Progenitor cell of endocrine pancreas (in vitro differentiated cells): ENCODE measurements at places on chromosomes 1 and 21.

DNA sequence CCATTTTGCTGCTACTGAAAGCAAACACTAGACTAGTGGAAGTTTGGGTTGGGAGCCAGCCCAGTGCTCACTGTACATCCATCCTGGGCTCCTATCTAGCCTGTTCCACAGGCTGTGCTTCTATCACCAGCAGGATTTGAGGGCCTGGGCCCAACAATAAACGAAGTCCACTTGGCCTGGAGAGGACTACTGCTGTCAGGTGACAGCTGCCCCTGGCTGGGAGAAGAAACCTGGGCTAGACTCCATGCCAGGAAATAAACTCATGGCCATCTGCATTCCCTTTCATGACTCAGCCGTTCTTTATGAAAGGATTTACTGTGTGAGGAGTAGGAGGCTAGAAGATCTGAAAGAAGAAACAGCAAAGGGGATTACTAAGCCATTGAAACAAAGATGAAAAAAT lies 35.5 kb downstream of the COLGALT2 start:
- H3K4me3 ChIP-seq, result no peak overlapping the region
- H3K36me3 ChIP-seq, result no peaks in the 10 kb centered on the region
- peak overlapping the region; percentile 58 for H3K27ac ChIP-seq

DNA sequence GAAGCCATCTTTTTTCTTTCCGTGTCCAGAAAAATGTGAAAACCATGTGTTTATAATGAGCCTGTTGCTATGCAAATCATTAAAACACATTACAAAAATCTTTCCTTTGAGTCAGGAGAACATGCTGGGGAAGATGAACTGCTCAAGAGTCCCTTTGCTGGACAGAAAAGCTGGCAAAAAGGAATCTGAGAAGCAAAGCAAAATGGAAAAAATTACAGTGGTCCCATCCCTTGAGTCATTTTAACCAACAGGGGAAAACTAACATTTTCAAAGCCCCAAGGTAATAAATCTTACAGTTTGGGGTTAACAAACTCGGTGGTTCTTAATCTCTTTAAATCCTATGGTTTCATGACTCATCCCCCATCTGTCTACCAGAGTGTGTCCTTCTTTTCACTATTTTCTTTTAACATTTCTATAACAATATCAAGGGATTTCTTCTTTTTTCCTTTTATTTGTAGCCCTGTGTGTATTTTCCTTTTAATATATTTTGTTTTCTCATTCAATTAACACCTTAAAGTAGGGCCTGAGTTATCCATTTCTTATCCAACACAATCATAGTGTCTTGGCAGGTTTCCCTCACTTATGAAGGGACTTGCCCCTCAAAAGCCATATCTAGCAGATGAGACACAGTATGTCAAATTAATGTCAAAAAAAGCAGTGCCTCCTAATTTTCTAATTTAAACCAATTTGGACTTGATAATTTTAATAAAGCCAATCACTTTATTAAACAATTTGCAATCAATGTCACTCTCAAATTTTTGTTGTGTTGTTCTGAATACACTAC lies 105.4 kb downstream of the PTPN14 start:
- H3K36me3 ChIP-seq, result peaks cover 13% of the 10 kb centered on the region
- no peak overlapping the region for H3K4me3 ChIP-seq
- no peaks in the 10 kb centered on the region for H3K27me3 ChIP-seq
- no peak for DNase-seq
- H3K27ac ChIP-seq, result peak overlapping the region; percentile 99

- peaks cover 1% of the 10 kb centered on the region for H3K36me3 ChIP-seq
- no peaks in the 10 kb centered on the region for H3K27me3 ChIP-seq
- H3K27ac ChIP-seq, result no peak overlapping the region
- H3K4me3 ChIP-seq, result no peak overlapping the region
- H3K4me1 ChIP-seq, result peaks cover under 1% of the 10 kb centered on the region
These were observed 39.7 kb downstream of the DNTTIP2 start for GRCh38 chr1:93839307-93839706.

- no peaks in the 10 kb centered on the region for H3K4me1 ChIP-seq
- no peaks in the 10 kb centered on the region for H3K36me3 ChIP-seq
- peaks cover 8% of the 10 kb centered on the region for H3K27me3 ChIP-seq
- H3K4me3 ChIP-seq, result no peak overlapping the region
- no peak for DNase-seq
These were observed 37.8 kb downstream of the MIS18A start for GRCh38 chr21:32240851-32241687.

GRCh38 chr1:215064327-215064726 lies 18.2 kb upstream of the KCNK2 start:
- H3K27ac ChIP-seq, result no peak overlapping the region
- H3K36me3 ChIP-seq, result no peaks in the 10 kb centered on the region
- no peak overlapping the region for H3K4me3 ChIP-seq
- H3K27me3 ChIP-seq, result peaks cover 8% of the 10 kb centered on the region
- no peak for DNase-seq

DNA sequence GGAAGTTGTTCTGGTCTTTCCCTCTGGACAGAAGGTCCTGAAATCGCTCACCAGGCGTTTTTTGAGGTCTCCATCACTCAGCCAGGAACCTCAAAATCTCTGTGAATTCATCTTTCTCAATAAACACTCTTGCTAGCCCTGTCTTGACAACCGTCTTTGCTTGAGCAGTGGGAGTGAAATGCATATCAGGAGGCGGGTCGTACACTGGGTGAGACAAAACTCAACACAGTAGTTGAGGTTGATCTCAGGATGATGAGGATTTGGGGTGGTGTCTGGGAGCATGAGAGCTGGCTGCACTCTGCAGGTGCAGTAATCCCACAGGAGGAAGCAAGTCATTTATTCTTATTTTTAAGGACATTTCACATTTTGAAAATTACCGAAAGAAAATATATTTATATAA lies 1.9 kb downstream of the GPR25 start:
- no peak for DNase-seq
- no peak overlapping the region for H3K4me3 ChIP-seq
- no peaks in the 10 kb centered on the region for H3K4me1 ChIP-seq

DNA sequence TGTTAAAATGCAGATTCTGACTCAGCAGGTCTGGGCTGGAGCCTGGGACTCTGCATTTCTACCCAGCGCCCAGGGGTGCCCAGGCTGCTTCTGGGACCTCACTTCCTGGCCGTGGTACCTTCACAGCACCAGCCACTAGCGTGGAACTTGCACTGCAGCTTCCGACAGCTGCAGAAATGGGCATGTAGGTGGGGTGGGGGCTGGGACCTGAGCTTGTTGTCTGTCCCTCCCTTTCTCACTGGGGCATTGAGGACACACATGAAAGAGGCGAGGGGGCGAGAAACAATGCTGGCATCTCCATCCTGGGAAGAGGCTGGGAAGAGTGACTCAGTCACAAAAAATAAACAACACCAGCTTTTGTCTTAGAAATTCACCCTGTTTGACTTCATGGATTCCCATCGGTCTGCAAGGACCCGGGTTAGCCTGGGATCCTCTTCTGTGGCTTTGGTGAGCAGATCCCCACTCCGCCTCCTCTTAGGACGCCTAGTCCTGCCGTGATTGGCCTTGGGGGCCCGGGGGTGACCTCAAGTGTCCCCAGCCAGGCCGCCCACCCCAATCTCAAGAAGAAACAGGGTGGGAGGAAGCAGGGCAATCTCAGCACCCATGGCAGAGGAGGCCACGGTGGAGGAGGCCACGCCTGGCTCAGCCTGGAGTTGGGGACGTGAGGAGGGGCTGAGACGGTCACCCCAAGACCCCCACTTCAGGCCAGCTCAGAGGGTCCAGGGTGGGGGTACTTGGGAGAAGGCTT lies 29.9 kb upstream of the POFUT2 start:
- no peak for DNase-seq
- H3K36me3 ChIP-seq, result no peaks in the 10 kb centered on the region
- H3K27ac ChIP-seq, result no peak overlapping the region
- no peaks in the 10 kb centered on the region for H3K27me3 ChIP-seq

GRCh38 chr1:181601186-181601950 lies 118.1 kb downstream of the CACNA1E start:
- H3K4me3 ChIP-seq, result no peak overlapping the region
- no peaks in the 10 kb centered on the region for H3K36me3 ChIP-seq
- DNase-seq, result no peak
- no peak overlapping the region for H3K27ac ChIP-seq

DNA sequence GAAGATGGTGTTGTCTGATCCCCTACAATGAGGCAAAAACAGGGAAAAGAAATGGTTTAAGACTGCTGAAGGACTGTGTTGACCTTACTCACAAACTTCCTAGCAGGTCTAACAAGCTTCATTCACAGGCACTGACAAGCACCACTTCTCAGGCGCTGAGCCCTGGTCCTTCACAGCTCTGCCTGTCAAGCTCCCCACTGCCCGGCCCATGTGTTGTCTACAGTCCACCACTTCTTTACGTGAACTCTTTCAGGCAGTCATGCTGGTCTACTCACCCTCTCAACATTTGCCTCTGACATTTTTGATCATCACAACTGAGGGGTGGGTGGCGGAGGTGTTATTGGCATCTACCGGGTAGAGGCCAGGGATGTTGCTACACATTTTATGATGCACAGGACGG lies 40.7 kb upstream of the MYBPHL start:
- H3K4me3 ChIP-seq, result no peak overlapping the region
- H3K27ac ChIP-seq, result no peak overlapping the region
- no peaks in the 10 kb centered on the region for H3K4me1 ChIP-seq
- peaks cover 28% of the 10 kb centered on the region for H3K36me3 ChIP-seq

GRCh38 chr21:34715518-34715917 lies 46.7 kb downstream of the CLIC6 start:
- DNase-seq, result no peak
- peaks cover 7% of the 10 kb centered on the region for H3K27me3 ChIP-seq
- no peak overlapping the region for H3K27ac ChIP-seq

DNA sequence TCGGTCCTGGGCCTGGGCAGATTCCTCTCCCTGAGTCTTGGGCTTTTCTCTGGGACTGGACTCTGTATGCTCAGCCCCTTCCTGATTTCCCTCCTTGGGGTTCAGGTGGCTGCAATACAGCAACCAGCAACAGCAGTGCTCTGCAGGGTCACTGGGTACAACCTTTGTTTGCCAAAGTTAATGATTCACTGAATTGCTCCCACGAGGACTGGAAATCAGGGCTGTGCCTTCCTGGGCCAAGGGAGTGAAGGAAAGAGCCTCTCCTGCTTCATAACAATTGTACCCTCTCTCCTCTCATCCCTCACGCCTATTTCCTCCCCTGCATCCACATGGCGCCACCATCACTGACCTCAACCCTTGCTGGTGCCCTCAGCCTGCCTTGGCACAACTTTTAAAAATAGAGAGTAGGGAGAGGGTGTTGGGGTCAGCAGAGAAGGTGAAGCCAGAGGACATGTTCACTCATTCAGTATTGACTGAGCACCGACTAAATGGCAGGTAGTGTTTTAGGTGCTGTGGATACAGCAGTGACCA lies 52.8 kb upstream of the GOLT1A start:
- H3K27me3 ChIP-seq, result no peaks in the 10 kb centered on the region
- H3K27ac ChIP-seq, result peak overlapping the region; percentile 91
- DNase-seq, result no peak
- peak overlapping the region; percentile 59 for H3K4me3 ChIP-seq
- H3K36me3 ChIP-seq, result peaks cover 27% of the 10 kb centered on the region
- peaks cover 43% of the 10 kb centered on the region for H3K4me1 ChIP-seq

DNA sequence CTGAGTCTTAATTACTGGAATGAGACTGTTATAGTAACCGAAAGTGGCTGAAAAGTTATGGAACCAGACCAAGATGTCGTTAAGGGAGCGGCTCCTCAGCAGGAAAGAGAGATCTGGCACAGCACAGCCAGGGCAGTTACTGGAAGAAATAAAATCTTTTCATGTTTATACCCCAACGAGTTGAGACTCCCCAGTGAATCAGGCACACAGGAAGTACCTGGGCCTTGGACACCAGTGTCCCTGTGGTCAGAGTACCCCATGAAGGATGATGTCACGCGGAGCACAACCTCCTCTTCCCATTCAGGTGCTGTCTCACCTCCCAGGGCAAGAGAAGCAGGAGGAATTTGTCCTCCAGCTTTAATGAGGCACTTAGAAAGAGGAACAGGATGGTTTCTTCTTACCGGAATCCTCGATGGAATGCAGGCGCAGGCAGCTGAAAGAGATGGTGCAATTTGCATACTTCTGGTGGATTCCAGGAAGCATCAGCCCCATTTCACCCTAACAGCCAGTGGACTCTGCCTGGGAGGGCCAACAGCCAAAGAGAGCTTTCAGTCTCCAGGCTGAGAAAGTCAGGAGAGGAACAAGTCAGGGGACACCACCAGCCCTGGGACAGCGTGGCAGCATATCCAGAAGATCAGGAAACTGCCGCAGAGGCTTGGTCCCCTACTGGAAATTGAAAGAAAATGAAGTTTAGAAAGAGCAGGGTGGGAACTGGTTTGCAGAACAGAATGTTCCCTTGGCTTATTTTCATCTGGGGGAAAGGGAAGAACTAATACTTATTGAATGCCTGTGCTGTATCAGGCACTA lies 35.9 kb upstream of the CTTNBP2NL start:
- H3K4me3 ChIP-seq, result no peak overlapping the region
- DNase-seq, result no peak
- no peak overlapping the region for H3K27ac ChIP-seq
- H3K36me3 ChIP-seq, result no peaks in the 10 kb centered on the region
- peaks cover 5% of the 10 kb centered on the region for H3K4me1 ChIP-seq

DNA sequence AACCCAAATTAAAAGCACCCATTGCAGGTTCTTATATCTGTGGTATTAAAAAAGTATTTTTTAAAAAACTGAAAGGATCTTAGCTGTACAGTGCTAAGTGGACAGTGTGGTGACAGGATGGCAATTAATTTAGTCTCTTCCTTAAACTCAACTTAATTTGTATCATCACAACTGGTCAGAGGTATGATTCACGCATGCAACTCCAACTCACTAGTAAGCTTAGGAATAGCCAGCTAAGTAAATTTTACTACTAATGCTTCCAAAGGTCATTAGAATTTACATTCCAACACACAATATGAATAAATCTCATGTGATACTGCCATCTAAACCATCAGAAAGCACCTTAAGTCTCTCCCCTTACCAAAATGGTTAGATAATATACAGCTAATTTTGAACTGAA lies 35.4 kb downstream of the ENAH start:
- peaks cover 18% of the 10 kb centered on the region for H3K36me3 ChIP-seq
- H3K4me3 ChIP-seq, result no peak overlapping the region
- DNase-seq, result no peak
- peaks cover 18% of the 10 kb centered on the region for H3K4me1 ChIP-seq
- no peaks in the 10 kb centered on the region for H3K27me3 ChIP-seq
- no peak overlapping the region for H3K27ac ChIP-seq

GRCh38 chr1:100868364-100868995 lies 26.2 kb downstream of the EXTL2 start:
- no peak for DNase-seq
- H3K27me3 ChIP-seq, result no peaks in the 10 kb centered on the region
- no peak overlapping the region for H3K27ac ChIP-seq
- no peaks in the 10 kb centered on the region for H3K36me3 ChIP-seq
- no peak overlapping the region for H3K4me3 ChIP-seq
